ENCODE measurements at places on chromosomes 7 and 10.

GRCh38 chr7:132472463-132473120 lies 103.7 kb downstream of the PLXNA4 start:
- DNase-seq, result peak; percentile 66

GRCh38 chr7:106287786-106288185 lies 3.0 kb upstream of the NAMPT start:
- DNase-seq, result no peak

GRCh38 chr7:137172105-137172590 lies 171.4 kb downstream of the PTN start:
- no peak for DNase-seq

DNA sequence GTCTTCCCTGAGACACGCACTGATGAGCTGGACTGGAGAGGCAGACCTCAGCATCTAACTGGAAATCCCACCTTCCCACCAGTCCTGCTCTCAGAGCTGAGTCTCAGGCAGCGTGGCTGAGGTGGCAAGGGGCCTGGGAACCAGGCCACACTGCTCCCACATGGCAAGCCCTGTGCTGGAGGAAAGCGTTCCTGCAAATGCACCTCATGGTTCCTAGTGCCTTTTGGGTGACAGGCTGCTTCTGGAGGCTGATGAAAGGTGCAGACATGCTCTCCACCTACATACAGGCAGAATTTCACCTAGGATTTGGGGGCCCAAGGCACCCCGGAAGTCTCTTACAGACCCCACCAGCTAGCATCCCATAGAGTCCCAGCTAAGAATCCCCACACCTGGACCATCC lies 432.9 kb upstream of the FOXK1 start:
- no peak for DNase-seq

DNA sequence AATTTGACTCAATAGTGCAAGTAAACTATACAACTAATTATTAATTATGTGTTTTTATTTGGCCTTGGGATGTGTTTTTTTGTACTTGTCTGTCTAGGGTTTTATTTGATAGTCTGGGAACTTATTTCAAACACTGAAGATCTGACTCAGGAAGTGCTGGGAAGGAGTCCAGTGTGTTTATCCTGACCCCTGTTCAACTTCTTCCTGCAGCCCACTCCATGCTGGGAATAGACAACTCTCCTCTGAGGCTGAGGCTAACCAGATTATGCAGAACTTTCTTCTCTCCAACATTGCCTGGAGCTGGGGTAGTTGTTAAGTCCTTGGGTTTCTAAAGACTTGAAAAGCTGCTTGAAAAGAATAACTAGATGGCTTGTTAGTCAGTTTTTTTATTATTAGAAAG lies 6.9 kb downstream of the CISD1 start:
- DNase-seq, result no peak

- DNase-seq, result no peak
These were observed 12.8 kb upstream of the FRAT2 start for GRCh38 chr10:97347317-97347716.

GRCh38 chr7:6071406-6071805 lies 40.2 kb downstream of the ANKRD61 start:
- no peak for DNase-seq

DNA sequence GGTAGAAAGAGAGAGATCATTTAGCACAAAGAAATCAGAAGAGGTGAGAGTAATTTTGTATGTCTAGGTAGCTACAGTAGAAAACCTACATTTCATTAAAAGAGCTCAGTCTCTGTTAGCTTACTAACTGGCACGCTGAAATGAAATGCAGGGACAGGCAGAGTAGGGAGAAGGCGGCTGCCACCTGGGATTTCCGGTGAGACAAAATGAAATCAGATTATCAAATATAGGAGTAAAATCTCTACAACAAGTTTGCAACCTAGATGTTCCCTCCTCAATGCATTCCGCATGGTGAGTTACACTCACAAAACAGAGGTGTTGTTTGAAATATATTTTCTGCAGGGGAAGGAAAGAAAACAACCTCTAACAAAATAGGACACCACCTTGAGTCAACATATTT lies 55.9 kb downstream of the VOPP1 start:
- DNase-seq, result no peak

DNA sequence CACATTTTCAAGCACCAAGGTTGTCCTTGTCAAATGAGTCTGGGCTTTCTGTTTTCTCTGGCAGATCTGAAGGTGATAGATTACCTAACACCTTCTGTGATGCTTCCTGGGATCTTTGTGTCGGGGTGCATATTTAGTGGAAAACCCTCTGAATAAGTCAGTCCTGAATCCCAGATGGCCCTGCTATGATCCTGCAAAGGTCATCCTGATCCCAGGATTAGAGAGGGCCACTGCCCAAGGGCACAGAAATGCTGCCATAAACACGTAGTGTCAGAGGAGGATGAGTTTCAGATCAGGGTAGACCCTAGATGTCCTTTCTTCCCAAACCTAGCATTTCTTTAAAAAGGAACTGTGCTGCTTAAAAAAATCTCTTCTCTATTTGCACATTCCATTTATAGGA lies 19.0 kb downstream of the AGR2 start:
- no peak for DNase-seq

DNA sequence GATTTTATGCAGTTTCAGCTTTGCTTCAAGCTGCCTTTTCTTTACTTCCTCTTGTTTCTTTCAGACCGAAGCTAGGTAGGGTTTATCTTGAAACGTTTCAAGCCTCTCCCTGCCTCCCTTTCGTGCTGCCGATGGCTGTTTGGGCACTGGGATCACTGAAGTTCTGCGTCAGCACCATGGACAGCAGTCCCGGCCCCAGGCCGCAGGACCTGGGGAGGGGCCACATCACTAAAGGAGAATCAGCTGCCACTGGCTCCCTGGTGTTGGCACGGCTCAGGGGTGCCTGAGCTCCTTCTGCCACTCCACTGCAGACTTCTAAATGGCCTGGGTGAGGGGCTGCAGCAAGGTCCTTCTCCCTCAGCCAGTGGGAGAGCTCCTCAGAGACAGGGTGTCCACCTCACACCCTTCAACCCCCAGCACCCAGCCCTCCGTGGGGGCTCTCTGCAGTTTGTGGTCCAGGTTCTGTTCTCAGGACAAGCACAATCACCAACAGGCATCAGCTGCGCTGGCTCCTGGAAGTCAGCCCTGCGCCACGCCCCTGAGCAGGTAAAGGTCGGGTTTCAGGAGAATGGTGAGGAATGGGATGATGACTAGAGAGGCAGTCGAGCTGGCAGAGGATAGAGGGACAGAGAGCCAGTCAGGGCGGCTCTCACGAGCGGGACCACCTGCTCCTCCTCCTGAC lies 387.2 kb downstream of the TCERG1L start:
- DNase-seq, result peak; percentile 61

GRCh38 chr10:123150986-123151736 lies 3.0 kb upstream of the BUB3 start:
- DNase-seq, result no peak

DNA sequence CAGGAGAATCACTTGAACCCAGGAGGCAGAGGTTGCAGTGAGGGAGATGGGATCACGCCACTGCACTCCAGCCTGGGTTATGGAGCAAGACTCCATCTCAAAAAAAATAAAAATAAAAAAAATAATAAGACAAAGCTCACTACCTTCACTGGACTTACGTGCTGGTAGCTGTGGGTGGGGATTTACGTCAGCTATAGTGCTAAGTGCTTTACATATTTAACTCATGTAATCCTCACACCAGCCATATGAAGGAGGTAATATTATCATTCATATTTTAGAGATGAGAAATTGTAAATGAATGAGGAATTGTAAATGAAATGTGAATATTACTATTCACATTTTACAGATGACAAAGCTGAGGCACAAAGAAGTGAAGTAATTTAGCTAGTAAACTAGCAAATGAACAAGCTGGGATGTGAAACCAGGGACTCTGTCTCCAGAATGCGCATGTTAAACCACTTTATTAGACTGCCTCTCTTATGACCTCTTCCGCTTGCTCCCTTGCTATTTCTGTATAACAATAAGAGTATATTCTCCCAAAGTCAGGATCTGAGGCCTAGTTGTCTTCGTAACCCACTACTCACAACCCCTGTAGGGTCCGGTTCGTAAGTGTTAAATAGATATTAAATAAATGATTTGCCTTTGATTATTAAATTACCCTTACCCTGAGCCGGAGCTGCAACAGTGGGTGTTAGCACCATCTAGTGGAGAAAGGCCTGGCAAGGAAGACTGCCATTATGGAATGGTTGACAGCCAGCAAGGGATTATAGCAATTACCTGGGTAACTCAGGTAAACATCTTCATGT lies 70.2 kb downstream of the HTR7 start:
- DNase-seq, result peak; percentile 50

GRCh38 chr7:8443576-8444467 lies 10.4 kb downstream of the NXPH1 start:
- DNase-seq, result no peak

- DNase-seq, result no peak
These were observed 292.9 kb downstream of the FZD1 start for GRCh38 chr7:91556956-91557650.

GRCh38 chr10:104273899-104274575 lies 5.1 kb downstream of the GSTO2 start:
- no peak for DNase-seq

- peak; percentile 12 for DNase-seq
These were observed 25.0 kb downstream of the ZPBP start for GRCh38 chr7:50068026-50068425.

DNA sequence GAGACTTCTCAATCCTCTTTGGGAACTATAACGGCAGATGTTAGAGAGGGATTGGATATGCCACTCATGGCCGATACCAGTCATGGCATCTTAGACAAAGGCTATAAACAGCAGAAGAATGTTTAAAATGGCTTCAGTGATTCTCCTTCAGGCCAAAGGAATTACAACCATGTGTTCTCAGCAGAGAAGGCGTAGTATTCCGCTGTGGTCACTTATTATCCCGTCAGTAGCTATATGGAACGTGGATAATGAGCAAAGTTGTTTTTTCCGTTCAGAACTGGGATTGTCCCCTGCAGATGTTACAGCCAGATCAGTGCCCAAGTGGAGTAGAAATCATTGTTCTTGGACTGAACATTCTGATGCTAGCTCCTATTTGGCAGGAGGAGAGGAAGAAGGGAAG lies 43.1 kb downstream of the TEX36 start:
- DNase-seq, result no peak

GRCh38 chr10:101405001-101405400 lies 51.0 kb downstream of the BTRC start:
- DNase-seq, result no peak

- DNase-seq, result no peak
These were observed 22.7 kb downstream of the GET4 start for GRCh38 chr7:898855-899681.

DNA sequence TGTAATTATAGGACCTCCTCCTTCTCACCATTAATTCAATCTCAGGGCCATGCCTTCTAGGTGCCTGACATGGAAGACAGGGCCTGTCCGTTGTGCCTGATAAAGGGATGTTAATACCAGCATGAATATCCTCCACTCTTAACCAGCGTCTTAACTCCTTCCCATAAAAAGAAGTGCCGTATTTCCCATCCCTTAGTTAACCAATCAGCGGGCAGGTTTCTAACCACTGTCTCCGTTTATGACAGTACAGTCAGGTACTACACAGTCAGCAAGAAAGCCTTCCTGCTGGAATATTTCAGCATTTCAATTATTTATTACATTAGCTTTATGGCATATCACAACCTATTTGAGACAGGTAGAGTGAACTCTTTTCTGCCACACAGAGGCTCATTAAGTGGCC lies 308.6 kb upstream of the FZD8 start:
- no peak for DNase-seq

GRCh38 chr10:112672706-112673105 lies 225.7 kb downstream of the VTI1A start:
- DNase-seq, result no peak

DNA sequence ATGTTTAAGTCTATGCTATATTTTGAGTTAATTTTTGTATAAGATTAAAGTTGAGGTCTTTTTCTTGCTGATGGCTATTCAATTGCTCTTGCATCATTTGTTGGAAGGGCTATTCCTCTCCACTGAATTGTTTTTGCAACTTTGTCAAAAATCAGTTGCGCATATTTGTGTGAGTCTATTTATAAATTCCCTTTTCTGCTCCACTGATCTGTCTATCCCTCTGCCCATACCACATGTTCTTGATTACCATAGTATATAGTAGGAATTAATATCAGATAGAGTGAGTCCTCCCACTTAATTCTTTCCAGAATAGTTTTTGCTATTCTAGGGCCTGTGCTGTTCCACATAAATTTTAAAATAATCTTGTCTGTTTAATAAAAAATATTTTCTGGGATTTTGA lies 152.4 kb upstream of the ADCY1 start:
- no peak for DNase-seq

GRCh38 chr7:10116511-10116910 lies 857.2 kb upstream of the PHF14 start:
- DNase-seq, result no peak

- no peak for DNase-seq
These were observed 4.4 kb upstream of the FZD9 start for GRCh38 chr7:73429215-73429614.

DNA sequence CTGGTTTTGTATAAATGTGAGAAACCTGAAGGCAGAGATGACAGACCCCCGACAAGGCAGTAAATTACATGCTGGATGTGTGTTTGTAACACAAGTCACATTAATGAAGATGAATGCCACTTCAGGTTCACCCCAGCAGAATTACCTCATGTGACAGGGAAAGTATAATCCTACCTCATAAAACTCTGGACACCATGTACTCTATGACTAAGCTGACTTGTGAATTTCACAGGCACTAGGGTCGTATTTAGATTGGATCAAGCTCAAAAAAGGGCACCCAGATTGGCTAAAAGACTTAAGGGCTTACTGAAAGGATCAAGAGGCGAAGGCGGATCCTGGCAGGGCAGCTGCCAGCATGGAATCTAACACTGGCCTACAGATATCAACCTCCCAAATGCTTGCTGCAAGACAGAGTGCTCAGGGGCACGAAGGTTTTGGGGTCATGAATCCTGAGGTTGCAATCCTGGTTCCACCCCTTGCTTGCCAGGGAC lies 161.4 kb downstream of the PIP4K2A start:
- peak; percentile 65 for DNase-seq

- DNase-seq, result no peak
These were observed 38.6 kb downstream of the IL6 start for GRCh38 chr7:22765609-22766008.

GRCh38 chr10:117775526-117775925 lies 233.0 kb downstream of the EMX2 start:
- DNase-seq, result no peak

GRCh38 chr10:25467881-25468280 lies 293.1 kb downstream of the GPR158 start:
- DNase-seq, result no peak

DNA sequence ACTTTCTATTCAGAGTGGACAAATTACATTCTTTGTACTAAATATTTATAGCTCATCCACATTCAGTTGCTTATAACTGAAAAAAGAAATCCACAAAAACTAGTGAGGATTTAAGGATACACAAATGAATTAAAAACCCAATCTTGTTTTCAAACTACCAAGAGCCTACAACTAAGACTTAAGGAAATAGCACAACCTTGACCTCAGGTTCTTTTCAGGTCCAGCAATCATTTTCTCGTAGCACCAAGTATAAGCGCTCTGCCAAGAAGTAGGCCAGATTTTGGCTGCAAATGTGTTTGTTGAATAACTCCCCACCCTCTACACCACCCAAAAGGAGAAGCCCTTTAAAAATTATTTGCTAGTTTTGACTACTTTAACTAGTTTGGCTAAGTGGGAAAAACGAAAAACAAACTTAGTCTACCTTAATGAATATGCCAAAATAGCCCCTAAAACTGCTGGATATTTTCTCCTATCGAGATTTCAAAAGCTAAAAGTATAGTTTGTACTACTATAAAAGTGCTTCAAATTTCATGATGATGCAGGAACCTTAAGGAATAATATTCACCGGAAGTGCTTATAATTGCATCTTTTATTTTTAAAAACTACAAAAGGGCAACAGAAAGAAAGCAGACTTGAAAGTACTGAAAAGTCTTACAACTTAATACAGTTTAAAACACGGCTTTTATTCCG lies 2.7 kb upstream of the KMT2E start:
- DNase-seq, result no peak

Data from HEK293T (cell line).